ENCODE measurements at places on chromosomes 2 and 18. TPM values are rescaled to one million over a fixed set of nuclear protein-coding genes. Genes with fewer than 3 reads are reported as not detected.

The DCTN1 gene
- 159 TPM for total RNA-seq

The ANXA4 gene
- 374 TPM for total RNA-seq

The KIAA2012 gene
- total RNA-seq = not detected

The SPRED2 gene
- 37.7 TPM for total RNA-seq

The ST8SIA3 gene
- total RNA-seq = not detected

The EEF1B2 gene
- total RNA-seq = 998 TPM

The CPLX4 gene
- total RNA-seq = not detected

The UGT1A8 gene
- not detected for total RNA-seq

The SP140 gene
- 0.24 TPM for total RNA-seq
